CD8-positive, alpha-beta memory T cell (primary cell): ENCODE measurements at places on chromosomes 5 and 9. TPM values are rescaled to one million over a fixed set of nuclear protein-coding genes. Genes with fewer than 3 reads are reported as not detected.
A peak's percentile ranks its signal among the peaks of the same experiment; 100 is the strongest.

Gene CSF1R
- total RNA-seq, result 1.7 TPM

DNA sequence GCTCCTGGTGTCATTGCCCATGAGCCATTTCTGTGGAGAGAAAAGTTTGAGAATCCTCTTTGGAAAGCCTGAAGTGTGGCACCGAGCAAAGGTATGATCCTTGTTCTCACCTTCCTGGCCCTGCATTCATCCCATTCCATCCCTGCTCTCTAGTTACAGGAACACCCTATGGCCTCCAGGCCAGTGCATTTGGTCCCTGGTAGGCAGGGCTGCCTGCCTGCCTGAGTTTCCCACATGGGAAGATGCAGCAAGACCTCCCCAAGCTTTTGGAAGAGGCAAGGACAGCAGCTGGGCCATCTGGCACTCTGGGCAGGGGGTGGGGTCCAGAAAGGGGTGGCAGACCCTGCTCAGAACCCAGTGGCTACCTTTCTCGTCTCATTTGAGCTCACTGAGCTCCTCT is 24.5 kb downstream of the IGIP start:
- H3K27ac ChIP-seq, result no peak overlapping the region
- H3K27me3 ChIP-seq, result peaks cover 5% of the 10 kb centered on the region
- no peak overlapping the region for H3K4me3 ChIP-seq
- DNase-seq, result no peak
- H3K4me1 ChIP-seq, result peaks cover 6% of the 10 kb centered on the region

DNA sequence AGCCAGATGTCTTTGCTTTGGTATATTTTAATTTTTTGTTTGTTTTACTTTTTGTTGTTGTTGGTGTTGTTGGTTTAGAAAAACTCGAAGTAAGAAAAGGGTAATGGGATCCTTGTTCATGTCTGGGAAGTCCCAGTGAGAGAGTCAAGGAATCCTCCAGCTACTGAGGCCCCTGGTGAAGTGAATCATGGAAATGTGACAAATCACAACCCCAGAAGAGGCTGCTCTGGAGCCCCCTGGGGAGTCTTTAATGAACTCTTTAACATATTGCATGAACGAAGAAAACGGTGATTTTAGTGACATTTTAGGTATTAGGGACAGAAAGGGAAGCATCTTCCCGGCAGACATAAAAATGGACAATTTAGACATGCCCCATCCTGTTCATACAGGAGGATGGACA is 41.3 kb downstream of the TMEM174 start:
- H3K4me1 ChIP-seq, result peaks cover 10% of the 10 kb centered on the region
- peaks cover 35% of the 10 kb centered on the region for H3K27me3 ChIP-seq
- no peaks in the 10 kb centered on the region for H3K36me3 ChIP-seq
- DNase-seq, result no peak

Gene PGM5
- not detected for total RNA-seq

DNA sequence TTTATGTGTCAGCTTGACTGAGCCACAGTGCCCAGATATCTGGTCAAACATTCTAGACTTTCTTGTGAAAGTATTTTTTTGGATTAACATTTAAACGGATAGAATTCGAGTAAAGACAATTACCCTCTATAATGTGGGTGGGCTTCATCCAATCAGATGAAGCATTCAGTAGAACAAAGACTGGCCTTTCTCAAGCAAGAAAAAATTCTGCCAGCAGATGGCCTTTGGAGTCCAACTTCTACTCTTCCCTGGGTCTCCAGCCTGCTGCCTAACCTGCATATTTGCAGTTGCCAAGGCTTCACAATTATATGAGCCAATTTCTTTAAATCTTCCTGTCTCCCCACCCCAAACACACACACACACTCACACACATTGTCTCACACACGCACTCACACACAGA is 86.4 kb downstream of the MED10 start:
- H3K27ac ChIP-seq, result no peak overlapping the region
- no peaks in the 10 kb centered on the region for H3K27me3 ChIP-seq

- no peak overlapping the region for H3K27ac ChIP-seq
These were observed 42.3 kb downstream of the LHFPL2 start for GRCh38 chr5:78606241-78606640.

- H3K4me3 ChIP-seq, result no peak overlapping the region
- H3K27me3 ChIP-seq, result no peaks in the 10 kb centered on the region
- H3K4me1 ChIP-seq, result no peaks in the 10 kb centered on the region
- H3K36me3 ChIP-seq, result no peaks in the 10 kb centered on the region
- no peak for DNase-seq
These were observed 30.4 kb downstream of the GADD45G start for GRCh38 chr9:89634995-89635742.

DNA sequence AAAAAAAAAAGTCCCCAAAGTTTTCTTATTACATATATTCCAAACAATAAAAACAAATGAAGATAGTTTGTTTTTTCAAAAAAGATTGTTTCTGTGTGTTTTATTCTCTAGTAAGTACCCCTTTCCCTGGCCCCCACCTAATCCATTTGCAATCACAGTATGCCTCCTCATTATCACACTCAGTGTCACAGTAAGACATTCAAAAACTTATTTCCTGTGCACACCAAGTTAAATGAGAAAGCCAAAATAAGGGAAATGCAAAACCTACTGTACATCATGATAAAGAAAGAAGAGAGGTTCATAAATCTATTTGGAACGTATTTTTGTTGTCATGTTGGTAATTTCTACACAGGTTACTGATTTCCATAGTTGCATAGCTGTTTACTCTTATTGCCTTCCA is 62.3 kb downstream of the ST8SIA4 start:
- no peaks in the 10 kb centered on the region for H3K27me3 ChIP-seq
- peaks cover 15% of the 10 kb centered on the region for H3K4me1 ChIP-seq
- peak overlapping the region; percentile 19 for H3K4me3 ChIP-seq
- DNase-seq, result no peak

- H3K27ac ChIP-seq, result no peak within 1 kb of the TSS
- H3K4me1 ChIP-seq, result no peaks in the 10 kb centered on the region
- no peak within 1 kb of the TSS for H3K4me3 ChIP-seq
- H3K36me3 ChIP-seq, result no peaks in the 10 kb centered on the region
These were observed at the start of gene SVEP1 for GRCh38 chr9:110579034-110579861. SVEP1 (minus strand) TSS chr9:110579741; CDS start chr9:110579543, 198 bp downstream.

- no peaks in the 10 kb centered on the region for H3K36me3 ChIP-seq
- no peaks in the 10 kb centered on the region for H3K27me3 ChIP-seq
- no peak overlapping the region for H3K27ac ChIP-seq
- H3K4me3 ChIP-seq, result no peak overlapping the region
- no peak for DNase-seq
These were observed 8.5 kb upstream of the S100Z start for GRCh38 chr5:76841361-76841760.

GRCh38 chr9:136693490-136694162 is 6.4 kb upstream of the AGPAT2 start:
- H3K4me3 ChIP-seq, result no peak overlapping the region
- no peak for DNase-seq
- no peaks in the 10 kb centered on the region for H3K27me3 ChIP-seq
- no peaks in the 10 kb centered on the region for H3K36me3 ChIP-seq
- no peaks in the 10 kb centered on the region for H3K4me1 ChIP-seq

DNA sequence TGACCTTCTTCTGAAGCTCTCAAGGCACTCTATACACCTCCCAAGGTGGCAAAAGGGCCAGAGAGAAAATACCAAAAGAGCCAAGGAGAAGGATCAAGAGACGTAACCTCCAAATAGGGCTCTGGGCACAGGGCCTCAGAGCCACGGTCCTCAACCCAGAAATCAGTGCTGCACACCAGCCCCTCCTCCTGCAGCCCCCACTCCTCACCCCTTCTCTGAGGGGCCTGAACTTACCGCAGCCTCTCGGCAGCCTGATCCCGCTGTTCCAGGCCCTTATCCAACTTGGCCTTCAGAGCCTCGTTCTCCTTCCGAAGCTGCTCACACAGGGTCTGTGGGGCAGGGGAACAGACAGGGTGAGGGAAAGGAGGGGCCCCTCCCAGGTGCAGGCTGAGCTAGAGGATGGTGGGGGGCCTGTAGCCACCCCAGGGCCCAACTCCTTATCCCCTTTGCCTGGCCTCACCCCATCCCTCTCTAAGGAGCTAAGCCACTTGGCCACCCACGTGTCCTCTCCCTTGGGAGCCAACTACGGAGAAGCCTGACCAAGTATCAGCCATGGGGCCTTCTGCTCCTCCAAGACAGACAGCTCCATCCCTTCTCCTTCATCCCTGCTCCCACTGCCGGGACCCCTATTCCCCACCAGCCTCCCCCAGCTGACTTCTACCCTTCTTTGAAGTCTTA is 28.8 kb downstream of the TNIP1 start:
- H3K27me3 ChIP-seq, result no peaks in the 10 kb centered on the region
- H3K36me3 ChIP-seq, result peaks cover 74% of the 10 kb centered on the region
- H3K27ac ChIP-seq, result no peak overlapping the region
- no peak for DNase-seq
- no peaks in the 10 kb centered on the region for H3K4me1 ChIP-seq

DNA sequence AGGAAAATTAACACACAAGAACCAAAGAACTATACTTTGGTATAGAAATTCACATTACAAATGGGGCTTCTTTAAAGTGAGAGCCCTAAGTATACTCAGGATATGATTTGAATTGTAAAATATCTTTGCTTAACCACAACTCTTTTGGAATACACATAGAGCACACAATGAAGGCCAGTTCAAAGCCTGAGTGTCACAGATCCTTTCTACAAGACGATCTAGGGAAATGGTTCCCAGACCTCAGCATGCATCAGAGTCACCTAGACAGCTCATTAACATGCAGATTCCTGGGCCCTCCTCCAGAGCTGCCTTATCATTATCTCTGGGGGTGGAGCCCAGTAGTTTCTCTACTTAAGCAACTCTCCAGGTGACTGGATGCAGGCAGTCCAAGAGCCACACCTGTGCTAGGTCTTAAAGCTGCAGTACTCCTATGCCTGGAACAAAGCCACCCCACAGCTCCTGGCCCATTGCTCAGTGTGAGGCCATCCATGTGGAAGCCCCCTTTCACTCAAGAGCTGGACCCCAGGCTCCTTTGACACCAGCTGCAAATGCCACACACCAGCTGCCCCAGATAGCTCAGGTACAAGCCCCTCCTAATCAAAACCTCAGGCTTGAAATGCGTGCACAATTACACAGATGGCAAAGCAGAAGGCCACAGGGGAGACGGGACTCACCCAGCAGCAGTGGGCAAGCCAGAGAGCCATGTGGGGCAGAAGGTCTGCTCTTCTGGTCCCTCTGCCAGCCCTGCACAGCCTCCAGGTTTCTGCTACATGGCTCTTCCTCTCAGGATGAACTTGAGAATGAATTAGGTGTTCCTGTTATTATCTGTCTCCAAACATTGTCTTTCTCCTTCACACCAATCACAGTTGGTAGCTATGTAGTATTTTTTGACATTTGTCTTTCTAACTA is 106.1 kb downstream of the SH3TC2 start:
- DNase-seq, result no peak
- no peak overlapping the region for H3K4me3 ChIP-seq
- no peak overlapping the region for H3K27ac ChIP-seq
- H3K36me3 ChIP-seq, result no peaks in the 10 kb centered on the region
- no peaks in the 10 kb centered on the region for H3K4me1 ChIP-seq

- H3K27me3 ChIP-seq, result no peaks in the 10 kb centered on the region
- H3K4me3 ChIP-seq, result no peak overlapping the region
- H3K36me3 ChIP-seq, result no peaks in the 10 kb centered on the region
- no peak overlapping the region for H3K27ac ChIP-seq
- H3K4me1 ChIP-seq, result no peaks in the 10 kb centered on the region
- no peak for DNase-seq
These were observed 24.4 kb upstream of the GPR151 start for GRCh38 chr5:146540414-146540813.

Gene RLN2
- total RNA-seq, result 1.9 TPM

GRCh38 chr9:114303977-114304376 is 18.9 kb upstream of the ORM1 start:
- no peaks in the 10 kb centered on the region for H3K36me3 ChIP-seq
- H3K4me1 ChIP-seq, result no peaks in the 10 kb centered on the region
- no peak overlapping the region for H3K27ac ChIP-seq
- H3K27me3 ChIP-seq, result no peaks in the 10 kb centered on the region

GRCh38 chr5:161382685-161383084 is 163.8 kb downstream of the GABRB2 start:
- H3K27me3 ChIP-seq, result no peaks in the 10 kb centered on the region
- H3K36me3 ChIP-seq, result no peaks in the 10 kb centered on the region
- no peak overlapping the region for H3K4me3 ChIP-seq
- no peak overlapping the region for H3K27ac ChIP-seq
- H3K4me1 ChIP-seq, result no peaks in the 10 kb centered on the region
- DNase-seq, result no peak

DNA sequence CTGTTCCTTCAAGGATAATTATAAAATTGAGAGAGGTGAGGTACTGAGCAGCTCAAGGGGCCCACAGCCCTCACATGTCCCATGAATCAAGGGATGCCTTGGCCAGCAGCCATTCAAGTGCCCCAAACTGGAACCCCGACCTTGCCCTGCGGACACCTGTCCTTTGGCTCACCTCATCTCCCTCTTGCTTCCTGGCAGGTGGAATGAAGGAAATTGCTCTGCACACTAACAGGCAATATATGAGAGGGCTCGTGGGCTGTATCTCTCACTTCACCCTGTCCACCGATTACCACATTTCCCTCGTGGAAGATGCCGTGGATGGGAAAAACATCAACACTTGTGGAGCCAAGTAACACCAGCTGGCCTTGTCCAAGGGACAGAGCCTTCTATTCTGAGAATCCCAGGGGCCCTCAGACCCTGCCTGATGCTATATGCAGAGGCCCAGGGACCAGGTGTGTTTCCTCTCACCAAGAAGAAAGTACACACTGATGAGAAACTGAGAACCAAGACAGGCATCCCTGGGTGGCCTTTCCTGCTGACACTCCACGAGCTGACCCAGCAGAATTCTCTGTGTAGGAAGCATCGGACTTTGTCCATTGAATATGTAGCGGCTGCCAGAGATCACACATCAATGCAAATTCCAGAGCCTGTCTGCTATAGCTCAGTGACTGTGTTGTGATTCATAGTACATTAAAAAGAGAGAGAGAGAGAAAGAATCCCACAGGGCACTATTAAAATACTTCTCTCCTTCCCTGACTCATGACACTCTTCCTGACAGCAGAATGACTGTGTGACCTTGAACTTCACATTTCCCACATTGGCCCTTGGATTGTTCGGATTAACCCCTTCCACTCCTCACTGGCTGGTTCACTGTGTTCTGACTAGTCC is 92.6 kb downstream of the LIFR start:
- no peaks in the 10 kb centered on the region for H3K4me1 ChIP-seq
- no peak overlapping the region for H3K4me3 ChIP-seq
- H3K36me3 ChIP-seq, result no peaks in the 10 kb centered on the region

- DNase-seq, result no peak
- H3K4me1 ChIP-seq, result no peaks in the 10 kb centered on the region
- no peaks in the 10 kb centered on the region for H3K27me3 ChIP-seq
- H3K4me3 ChIP-seq, result no peak overlapping the region
- H3K27ac ChIP-seq, result no peak overlapping the region
These were observed 152.7 kb downstream of the ADCY2 start for GRCh38 chr5:7548596-7548995.

GRCh38 chr9:125749951-125750626 is 2.9 kb downstream of the PBX3 start:
- H3K36me3 ChIP-seq, result no peaks in the 10 kb centered on the region
- peaks cover 22% of the 10 kb centered on the region for H3K4me1 ChIP-seq
- DNase-seq, result no peak
- no peak overlapping the region for H3K4me3 ChIP-seq

Gene SLC31A2
- 5.9 TPM for total RNA-seq

GRCh38 chr9:93960971-93961841 is 6.1 kb upstream of the BARX1 start:
- peaks cover 39% of the 10 kb centered on the region for H3K27me3 ChIP-seq
- H3K4me1 ChIP-seq, result peaks cover 26% of the 10 kb centered on the region
- no peak overlapping the region for H3K27ac ChIP-seq
- no peak overlapping the region for H3K4me3 ChIP-seq
- DNase-seq, result no peak
- H3K36me3 ChIP-seq, result no peaks in the 10 kb centered on the region
